Stimulated activated CD8-positive, alpha-beta memory T cell treated with anti-CD3 and anti-CD28 coated beads, Interleukin-4, amount 100 ng/mL, for 1 hour (primary cell): ENCODE measurements at places on chromosomes 5 and 9.

DNA sequence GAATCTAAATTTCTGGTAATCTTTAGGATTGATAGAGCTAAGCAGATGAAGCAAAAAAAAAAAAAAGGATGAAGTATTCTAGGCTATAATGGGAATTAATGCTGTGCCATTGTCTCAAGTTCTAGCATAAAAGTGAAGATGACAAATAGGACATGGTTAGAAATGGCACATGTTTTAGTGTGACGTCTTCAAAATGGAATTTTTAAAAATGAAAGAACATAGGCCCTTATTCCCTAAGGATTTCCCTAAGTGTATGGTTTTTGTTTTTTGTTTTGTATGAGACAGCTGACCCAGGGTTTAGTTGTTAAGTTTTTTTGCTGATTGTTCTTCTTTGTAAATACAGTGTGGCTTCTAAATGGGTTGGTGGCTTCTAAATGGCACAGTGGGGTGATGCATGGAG, 7.1 kb downstream of the TLE4 start:
- no peak for DNase-seq

DNA sequence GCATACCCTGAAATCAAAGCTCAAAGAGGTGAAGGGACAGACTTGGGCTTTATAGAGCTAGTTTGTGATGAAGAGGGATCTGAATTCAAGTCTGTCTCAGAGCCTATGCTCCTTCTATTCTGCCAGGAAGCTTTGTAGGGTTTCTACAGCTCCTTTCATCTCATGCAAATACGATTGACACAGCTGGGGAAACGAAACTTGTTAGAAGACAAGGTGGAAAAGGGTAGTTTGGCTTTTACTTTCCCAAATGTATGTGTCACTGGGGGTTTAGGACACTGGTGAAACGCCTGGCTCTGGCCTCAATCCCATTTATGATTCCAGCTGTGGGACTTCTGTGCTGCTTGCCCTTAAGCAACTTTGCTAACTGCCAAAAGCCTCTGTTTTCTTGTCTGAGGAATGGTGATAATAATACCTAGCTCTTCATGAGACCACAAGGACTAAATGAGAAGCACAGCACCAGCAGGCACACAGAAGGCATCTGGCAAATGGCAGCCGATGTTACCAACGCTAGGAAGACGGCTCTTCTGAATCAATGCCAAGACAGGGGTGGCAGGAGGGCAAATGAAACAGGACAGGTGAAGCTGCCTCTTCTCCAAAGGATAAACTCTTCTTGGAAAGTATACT, 70.3 kb upstream of the EQTN start:
- no peak for DNase-seq

GRCh38 chr5:78009937-78010527, 233.9 kb upstream of the TBCA start:
- no peak for DNase-seq

DNA sequence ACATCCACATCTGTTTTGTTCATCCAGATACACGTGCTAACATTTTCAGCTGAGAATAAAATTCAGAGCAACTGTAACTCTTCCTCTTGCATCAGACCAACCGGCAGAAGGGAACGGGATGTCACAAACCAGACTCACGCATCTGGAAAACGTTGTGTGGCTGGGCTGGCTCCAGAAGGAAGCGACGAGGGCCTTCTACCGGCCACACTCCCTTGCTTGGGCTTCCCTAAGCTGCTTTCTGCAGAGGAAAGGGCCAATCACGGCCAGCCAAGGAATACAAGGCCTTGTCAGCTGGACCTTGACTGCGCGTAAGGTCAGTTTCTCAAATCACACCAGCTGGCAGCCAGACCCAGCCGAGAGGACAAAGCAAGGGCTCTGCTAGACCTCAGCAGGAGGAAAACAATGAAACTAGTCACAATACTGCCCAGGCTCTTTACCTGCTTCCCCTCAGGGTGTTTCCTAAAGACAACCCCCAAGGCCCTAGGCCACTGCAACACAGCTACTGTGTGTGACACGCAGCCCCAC, 106.1 kb downstream of the THBS4 start:
- DNase-seq, result no peak

GRCh38 chr5:122586351-122586750, 188.5 kb upstream of the SNX2 start:
- DNase-seq, result no peak

- no peak for DNase-seq
These were observed at the start of gene PPP2R2B for GRCh38 chr5:146878476-146879172. Gene PPP2R2B (minus strand): TSS chr5:146878757.

DNA sequence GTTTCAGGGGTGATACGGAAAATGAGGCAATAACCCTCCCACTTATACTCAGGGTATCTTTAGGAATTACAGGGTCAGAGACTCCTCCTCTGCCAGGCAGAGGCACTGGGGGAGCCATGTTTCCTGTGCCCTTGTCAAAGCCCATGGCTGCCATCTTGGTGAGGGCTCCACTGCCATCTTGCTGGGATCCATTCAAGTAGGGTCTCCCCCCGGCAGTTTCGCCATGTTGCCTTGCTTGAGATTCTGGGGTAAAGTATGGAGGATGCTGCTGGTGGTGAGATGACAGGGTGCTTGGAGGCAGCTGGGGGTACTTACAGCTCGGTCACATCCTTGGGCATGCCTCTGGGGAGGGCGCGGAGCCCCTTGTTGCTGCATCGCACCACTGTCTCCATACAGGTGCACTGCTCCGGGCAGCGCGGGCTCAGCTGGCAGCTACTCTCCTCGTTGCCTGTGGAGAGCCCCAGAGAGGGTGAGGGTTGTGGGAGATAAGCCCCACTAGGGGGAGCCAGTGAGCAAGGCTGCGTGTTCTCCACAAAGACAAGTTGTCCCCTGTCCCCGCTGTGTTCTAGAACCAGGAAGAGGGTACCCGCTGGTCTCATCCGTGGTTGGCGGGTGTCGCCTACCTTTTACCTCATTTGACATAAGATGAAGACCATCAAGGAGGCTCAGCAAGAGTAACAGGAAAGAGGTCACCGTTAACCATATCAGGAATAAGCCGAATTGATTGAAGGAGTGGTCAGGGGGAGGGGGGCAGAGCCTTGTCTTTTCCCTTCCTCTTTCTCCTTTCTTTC, 169.0 kb upstream of the PANK3 start:
- DNase-seq, result no peak

DNA sequence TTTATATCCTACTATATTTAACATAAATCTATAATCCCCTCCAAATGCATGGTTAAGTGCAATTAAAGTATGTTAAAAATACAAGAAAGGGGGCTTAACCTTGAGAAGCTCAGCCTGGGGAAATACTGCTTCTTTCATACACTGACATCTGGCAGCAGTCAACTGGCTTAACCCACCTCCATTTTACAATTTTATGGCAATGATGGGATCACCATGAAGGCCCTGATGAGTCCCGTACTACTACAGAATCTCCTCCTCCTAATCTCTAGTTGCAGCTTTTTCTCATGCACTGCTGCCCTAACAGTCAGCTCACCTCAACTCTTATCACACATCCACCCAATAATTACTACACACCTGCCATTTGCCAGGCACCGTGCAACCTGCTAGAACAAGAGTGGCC, 40.9 kb downstream of the ZNF608 start:
- DNase-seq, result no peak

DNA sequence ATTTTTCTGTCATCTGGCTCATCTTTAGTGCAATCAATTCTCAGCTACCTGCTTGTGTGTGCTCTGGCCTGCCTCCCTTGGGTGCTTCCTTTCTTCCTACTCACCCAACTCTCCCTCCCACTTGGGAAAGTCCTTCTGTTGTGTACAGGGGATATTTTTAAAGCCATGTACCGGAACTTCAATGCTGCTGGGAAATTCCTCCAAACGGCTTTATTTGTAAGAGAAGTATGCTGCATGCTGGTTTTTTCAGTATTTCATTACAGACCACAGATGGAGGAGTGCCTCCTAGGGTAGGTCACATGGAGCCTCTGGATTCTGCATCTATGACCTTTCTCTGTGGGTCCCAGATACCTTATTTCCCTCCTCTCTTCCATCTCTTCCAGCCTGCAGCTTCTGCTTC, 5.4 kb upstream of the HMHB1 start:
- DNase-seq, result no peak

- no peak for DNase-seq
These were observed 26.0 kb downstream of the KDM4C start for GRCh38 chr9:6783753-6784152.

DNA sequence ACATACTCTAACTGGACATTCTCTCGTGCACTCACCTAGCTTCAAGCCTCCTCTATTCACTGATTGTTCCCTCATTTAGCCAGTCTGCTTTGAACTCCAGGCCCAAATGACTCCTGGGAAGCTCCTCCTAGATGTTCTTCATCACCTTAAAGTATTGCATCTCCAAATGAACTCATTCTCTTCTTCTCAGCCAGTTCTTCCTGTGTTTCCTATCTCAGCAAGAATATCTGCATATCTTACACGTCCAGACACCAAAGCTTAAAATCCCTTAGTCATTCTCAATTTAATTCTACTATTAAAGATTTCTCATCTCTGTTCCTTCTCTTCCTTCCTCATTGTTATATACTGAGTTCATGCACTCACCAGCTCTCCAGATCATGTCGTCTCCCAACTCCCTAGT, 118.6 kb upstream of the DAB2 start:
- no peak for DNase-seq

- DNase-seq, result no peak
These were observed 1280.6 kb upstream of the ACO1 start for GRCh38 chr9:31103836-31104235.

DNA sequence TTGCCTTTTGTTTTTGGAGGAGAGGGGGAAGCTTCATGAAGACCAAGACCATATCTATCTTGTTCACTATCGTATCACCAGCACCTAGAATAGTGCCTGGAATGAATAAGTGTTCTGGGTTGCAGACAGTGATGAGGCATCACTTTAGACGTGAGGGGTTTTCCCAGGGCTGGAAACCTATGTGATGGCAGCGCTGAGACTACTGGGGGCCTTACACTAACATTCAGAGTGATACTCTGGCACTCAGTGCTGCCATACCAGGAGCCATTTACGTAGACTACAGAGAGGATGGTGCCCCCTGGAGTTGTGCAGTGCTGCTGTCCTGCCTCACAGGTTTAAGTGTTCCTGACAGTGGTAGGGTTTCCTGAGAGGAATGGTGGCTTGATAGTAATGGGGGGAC, 6.9 kb downstream of the CCL19 start:
- no peak for DNase-seq

DNA sequence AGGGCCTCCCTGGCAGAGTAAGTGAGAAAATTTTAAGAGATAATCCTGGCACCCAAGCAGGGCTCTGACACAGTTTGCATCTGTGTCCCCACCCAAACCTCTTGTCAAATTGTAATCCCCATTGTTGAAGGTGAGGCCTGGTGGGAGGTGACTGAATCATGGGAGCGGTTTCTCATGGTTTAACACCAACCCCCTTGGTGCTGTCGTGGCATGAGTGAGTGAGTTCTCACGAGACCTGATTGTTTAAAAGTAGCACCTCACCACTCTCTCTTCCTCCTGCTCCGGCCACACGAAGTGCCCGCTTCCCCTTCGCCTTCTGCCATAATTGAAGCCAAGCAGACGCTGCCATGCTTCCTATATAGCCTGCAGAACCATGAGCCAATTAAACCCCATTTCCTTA, 80.1 kb downstream of the FBXW11 start:
- DNase-seq, result no peak

DNA sequence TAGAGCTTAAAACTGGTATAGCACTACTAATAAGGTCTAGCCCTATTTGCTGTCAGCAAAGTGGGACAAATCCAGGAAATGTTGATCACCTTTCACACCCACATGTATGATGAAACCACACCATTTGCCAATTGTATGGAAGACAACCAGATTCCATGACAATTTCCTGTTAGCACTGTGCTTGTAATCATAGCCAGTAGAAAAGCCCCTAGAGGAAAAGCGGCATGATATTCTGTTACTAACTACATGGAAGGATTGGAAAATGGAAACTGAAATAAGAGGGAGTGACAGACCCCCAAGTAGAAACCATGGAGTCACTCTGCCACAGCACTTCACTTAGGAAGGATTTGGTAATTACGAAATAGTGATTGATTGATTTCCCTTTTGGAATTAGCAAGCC, 923 bp downstream of the SPATA6L start:
- no peak for DNase-seq

DNA sequence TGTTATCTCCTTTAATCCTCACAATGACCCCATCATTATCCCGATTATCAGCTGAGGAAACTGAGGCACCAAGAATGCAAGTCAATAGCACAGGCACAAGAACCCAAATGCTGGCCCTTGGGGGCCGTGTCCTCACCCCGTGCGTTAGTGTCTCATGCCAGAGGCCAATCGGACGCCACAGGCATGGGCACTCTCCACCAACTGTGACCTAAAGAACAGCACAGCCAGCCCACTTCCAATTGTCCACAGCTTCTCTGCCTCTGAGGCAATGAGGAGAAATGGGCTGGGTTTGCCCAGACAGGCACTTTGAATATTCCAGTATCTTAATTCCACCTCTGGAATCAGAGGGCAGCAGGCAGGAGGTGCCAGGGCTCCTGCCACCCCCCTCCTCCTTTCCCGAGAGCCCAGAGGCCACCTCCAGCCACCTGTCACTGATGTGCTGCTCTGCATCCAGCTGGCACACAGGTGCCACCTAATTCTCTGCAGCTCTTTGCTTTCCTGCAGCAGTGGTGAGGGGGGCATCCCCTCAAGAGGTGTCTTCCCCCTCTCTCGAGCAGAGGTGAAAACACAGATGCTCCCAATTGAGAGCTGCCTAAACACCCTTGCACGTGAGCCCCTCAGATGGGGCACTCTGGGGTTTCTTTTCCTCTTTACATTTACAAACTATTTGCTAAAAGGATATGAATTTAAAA, 107.5 kb downstream of the ROR2 start:
- DNase-seq, result no peak

- DNase-seq, result no peak
These were observed 18.0 kb downstream of the GRAMD2B start for GRCh38 chr5:126441230-126441629.

DNA sequence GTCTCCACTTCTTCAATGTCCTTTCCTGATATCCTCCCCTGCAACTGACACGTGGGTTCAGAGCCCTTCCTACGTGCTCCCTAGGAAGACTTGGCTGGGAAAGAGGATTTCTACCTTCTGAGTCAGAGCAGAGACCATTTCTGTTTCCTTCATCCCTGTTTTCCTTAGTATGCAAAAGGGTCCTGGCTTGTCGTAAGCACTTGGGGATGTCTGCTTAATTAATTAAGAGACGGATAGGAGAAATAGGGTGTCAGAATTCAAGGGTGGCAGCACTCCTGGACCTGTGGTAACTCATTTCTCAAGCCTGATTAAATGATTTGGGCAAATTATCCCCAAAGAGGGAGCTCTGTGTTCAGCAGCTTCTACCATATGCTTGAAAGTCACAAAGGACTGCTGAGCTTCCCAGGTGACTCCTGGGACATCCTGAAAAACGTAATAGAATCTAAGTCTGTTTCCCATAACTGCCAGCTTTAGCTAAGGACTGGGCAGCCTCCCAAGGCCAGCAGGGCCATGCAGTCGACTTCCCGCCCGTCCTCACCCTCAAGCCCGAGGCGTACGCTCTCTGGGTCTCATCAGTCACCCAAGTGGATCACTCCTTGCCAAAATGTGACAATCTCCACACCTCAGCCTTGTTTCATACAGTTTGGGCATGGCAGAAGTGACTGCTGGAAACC, 20.5 kb downstream of the ABCA1 start:
- no peak for DNase-seq
